Activated CD8-positive, alpha-beta memory T cell treated with anti-CD3 and anti-CD28 coated beads for 1 hour (primary cell): ENCODE measurements at places on chromosomes 12 and 14.
A peak's percentile ranks its signal among the peaks of the same experiment; 100 is the strongest.

DNA sequence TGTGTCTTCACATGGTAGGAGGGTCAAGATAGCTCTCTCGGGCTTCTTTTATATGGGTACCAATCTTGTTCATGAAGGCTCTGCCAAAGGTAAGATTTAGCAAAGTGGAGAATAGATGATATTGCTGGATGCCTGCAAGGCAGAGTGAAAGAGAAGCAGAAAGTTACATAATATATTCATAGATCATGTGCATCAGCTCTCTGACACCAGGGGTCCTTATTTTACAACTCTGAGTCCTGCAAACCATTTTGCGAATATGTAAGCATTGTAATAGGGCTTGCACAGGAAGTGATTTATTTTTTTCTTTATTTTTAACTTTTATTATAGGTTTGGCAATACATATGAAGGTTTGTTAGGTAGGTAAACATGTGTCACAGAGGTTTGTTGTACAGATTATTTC, 31.8 kb downstream of the CRADD start:
- DNase-seq = no peak

DNA sequence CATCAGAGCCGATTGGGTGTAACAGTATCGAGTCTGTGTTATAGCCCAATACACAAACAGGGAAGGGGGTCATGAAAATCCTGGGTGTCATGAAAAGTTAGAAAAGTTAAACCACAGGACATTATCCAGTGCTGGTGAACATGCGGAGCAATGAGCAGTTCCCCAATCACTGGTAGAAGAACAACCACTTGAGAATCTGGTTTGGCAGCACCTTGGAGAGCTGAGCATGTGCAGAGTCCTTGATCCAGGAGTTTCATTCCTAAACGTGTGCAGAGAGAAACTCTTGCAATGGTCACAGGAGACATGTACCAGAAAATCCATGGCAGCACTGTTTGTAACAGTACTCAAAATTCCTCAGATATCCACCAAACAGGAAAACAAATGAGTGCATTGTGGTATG, 23.0 kb upstream of the JDP2 start:
- DNase-seq = no peak

DNA sequence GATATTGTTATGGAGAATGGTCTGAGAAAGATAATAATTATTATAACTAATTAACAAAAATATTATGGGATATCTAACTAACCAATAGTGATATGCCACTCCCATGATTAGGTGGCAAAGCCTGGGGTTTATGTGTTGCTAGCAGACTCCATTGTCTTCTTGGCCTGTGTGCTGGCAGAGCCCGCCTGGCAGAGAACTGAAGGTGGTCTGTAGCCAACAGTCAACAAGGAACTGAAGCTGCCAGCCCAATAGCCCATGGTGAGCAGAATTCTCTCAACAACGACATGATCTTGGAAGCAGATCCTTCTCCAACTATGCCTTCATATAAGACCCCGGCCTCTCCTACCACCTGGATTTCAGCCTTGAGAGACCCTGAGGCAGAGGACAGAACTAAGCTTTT, 258.8 kb downstream of the SLC15A4 start:
- no peak for DNase-seq

DNA sequence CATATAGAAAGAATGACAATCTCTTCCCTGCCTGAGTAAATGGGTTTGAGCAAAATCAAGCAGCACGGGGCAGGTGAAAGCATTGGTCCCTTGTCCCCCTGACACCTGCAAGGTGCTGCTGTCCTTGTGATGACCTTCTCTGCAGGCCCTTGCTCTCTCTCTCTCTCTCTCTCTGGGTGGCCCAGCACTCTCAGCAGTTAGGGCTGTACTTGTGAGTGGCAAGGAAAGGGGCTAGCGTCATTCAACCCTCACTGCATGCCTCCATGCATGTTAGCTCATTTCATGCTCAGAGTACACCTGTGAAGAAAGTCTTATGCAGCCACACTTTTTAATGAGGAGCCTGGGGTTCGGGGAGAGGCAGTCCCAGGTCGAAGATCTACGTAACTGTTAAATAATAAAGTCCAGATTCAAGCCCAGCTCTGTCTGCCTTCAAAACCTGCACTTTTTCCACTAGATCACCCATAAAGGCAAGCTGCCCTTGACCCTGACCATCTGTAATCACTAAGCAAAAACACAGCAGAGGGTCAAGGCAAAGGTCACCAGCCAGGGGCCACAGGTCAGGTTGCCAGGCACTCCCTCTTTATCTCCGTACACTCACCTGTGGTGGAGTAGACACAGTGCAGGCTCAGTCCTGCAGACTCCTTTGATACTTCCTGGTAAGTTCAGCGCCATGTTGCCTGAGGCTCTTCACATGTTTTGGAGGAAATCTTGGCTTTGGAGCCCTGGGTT, 44.9 kb upstream of the CLMN start:
- DNase-seq = no peak

DNA sequence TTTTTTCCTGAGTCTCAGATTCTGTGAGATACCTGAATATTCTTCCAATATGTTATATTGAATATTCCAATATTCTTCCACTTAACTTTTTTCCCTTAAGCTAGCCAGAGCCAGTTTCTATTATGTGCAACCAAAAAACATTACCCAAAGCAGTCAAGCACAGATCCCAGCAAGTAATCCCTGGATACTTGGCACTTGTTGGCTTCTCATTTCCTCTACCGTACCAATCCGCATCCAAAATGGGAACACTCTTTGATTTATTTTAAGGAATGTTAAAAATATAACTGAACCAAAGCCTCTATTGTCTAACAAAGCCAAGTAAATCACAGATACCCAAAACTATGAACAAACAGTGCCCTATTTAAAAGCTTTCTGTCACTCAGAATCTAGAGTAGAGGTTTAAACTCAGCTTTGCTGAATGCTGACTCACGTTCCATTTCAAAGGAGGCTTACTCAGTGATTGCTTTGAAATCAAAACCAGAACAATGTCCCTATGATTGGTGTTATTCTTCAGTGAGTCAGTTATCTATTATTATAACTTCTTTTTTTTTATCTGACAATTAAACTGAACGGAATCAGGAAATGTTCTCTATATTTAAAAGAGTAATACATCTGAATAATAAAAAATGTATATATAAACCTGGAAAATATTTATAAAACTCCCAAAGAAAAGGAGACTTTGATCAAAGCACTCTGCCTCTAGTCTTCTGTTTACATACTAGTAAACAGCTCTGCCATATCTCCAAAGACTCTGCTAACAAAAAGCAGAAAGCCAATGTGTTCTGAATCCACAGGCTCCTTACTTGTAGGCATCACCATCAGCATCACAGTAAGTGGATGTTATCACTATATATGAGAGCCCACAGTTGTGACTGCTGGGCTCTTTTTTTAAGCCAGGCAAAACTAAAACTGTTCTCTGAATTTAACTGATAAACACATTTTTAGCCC, 360.8 kb downstream of the CCDC91 start:
- DNase-seq = no peak

DNA sequence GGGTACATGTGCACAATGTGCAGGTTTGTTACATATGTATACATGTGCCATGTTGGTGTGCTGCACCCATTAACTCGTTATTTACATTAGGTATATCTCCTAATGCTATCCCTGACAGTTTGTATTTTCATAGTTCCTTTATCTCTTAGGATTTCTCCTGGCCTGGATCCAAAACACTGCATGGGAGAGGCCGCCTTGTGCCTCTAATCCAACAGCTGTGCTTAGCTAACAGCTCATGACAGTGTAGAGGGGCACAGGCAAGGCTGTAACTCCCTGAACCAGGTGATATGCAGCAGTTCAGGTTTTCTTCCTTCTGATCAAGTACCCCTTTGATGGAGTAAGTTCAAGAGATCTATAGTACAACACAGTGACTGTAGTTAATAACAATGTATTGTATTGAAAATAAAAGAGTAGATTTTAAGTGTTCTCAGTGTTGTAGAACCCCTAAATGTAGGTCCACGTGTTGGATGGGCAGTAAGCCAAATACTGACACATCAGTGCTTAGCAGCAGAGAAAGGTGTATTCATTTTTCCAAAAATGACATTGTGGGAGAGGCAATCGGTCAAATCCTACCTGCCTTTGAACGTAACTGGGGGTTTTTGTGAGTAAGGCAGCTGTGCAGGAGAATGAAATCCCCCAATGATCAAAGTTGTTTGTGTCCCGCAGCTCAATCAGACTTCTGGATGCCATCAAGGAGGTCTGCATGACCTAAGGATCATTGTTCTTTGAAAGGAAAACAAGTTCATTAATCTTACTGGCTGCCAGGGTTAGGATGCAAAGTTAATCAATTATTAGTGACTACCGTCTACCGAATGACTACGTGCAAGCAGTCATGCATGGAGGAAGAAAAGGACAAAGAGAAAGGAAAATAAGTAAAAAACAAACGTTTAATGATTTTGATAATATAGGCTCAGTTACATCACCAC, 89.3 kb upstream of the FGD4 start:
- DNase-seq = no peak

- no peak for DNase-seq
These were observed 111.4 kb downstream of the EPS8 start for GRCh38 chr12:15677726-15678201.

GRCh38 chr14:67837011-67837624, 17.5 kb downstream of the RAD51B start:
- DNase-seq = peak; percentile 27

DNA sequence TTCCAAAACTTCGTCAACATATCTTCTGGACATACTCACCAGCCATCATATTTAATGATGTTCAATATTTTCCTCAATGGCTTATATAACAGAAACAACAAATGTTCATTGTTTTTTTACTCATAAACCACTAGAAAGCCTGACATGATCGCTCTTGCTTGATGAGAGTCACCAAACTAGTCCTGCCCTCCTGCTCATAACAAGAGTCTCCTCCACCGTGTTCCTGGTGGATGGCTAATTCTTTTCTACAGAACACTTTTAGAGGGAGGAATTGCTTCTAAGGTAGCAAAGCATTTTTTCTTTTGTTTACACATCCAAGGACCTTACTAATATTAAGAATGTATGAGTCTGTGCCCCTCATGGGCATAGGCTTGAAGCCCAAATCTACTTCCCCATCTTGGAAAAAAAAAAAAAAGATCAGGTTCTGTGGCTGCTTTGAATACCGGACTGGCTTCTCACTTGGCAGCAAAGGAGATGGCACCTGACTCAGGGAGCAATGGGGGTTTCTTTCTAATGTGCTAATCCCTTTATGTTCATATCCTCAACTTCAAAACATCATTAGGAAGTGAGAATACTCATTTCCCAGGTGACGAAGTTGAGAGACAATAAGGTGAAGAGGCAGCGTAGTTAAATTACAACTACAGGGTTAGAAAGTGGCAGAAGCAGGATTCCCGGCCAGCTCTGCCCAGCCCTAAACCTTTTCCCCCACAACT, 188.8 kb downstream of the EPS8 start:
- no peak for DNase-seq

- no peak for DNase-seq
These were observed 90.1 kb downstream of the TNFAIP2 start for GRCh38 chr14:103213331-103213730.

DNA sequence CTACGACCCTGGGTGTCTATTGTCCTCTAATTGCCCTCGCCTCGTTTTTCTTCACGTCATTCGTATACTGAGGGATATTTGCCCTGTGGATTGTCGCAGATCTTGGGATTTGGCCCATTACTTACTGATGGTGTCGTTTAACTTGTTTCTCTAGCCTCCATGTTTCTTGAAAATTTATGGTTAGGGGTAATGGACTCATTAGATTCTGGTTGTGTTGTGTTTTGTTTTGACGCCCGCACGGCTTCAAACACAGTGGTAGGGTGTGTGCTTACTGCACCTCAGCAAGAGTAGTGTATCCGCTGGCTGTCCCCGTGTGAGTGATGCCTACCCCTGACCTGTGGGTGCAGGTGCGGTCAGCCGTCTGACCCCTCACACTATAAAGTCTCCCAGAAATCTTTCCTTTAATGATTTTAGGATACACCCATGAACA, 874 bp upstream of the RNU6-8 start:
- no peak for DNase-seq

DNA sequence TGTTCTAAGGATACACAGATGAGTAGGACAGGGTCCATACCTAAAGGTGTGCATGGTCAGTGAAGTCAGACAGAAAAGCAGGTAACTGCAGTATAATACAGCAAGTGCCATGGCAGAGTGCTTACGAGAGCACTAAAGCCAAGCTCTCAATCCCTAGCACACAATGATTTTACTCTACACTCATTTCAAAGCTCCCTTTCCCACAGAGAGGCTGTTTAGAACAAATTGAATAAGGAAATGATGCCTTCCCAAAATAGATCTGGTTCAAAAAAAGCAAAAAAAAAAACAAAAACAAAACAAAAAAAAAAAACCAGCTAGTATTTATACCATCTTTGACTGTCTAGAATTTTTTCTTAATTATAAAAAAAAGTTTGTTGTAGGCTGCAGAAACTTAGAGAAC, 74.1 kb downstream of the HECTD4 start:
- no peak for DNase-seq

DNA sequence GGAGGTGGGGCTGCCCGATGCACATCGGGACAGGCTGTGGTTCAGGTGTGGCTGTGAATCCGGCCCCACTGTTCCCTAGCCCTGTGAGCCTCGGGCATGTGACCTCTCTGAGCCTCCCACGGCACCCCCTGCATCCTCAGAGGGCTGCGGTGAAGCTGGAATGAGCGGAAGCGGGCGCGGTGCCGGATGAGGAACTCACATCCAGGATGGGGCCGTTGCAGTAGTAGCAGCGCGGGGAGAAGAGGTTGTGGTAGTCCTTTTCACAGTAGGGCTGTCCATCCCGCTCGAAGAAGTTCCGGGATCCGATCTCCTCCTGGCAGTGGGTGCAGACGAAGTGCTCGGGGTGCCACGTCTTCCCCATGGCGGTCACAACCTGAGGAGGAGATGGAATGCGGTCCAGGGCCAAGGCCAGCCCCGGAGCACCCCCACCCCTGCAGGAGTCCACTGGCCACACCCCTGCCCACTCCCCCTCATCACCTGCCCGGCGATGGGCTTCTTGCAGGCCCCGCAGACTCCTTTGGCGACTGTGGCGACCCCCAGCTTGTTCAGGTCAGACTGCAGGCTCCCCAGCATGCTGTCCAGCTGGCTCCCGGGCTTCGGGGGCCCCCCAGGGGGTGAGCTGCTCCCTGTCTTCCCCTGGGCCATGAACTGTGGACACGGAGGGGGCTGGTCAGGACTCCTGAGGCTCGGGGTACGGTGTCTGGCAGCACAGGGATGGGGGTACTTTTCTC, 13.9 kb upstream of the RPLP0 start:
- DNase-seq = no peak

DNA sequence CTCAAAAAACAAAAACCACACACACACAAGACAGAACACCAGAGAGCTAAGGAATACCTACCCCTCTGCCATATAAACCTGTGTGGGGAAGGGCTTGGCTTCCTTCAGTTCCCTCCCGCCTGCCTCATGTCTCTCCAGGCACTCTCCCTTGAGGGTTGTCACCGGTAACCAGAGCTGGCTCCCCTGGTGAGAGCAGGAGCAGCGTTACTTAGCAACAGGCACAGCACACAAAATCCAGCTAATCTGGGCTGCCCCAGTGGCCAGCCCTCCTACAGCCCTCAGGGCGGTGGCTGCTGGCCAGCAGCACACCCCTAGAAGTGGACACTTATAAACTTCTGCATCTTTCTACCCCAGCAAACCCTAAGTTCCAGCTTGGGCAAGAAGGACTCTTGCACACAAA, 21.6 kb upstream of the NR4A1 start:
- DNase-seq = no peak
